ENCODE measurements at places on chromosomes 6 and 20.

DNA sequence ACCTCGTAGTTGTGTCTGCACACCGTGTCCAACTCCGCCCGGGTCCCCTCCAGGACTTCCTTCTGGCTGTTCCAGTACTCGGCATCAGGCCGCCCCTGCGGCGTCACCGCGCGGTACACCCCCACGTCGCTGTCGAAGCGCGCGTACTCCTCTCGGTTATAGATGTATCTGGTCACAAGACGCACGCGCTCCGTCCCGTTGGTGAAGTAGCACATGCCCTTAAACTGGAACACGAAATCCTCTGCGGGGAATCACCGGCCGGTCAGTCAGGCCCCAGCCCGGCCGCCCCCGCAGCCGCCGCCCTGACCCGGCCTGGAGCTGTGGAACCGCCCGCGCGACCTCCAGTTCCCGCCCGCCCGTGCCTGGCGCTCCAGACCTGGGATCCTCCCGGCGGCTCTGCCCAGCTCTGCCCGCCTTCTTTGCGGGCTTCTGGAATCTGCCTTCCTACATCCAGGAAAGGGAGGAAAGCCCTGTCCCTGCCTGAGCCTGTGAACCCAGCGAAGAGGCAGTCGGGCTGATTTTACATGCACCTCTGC, 1.6 kb downstream of the HLA-DQB1 start:
- no peak for DNase-seq

DNA sequence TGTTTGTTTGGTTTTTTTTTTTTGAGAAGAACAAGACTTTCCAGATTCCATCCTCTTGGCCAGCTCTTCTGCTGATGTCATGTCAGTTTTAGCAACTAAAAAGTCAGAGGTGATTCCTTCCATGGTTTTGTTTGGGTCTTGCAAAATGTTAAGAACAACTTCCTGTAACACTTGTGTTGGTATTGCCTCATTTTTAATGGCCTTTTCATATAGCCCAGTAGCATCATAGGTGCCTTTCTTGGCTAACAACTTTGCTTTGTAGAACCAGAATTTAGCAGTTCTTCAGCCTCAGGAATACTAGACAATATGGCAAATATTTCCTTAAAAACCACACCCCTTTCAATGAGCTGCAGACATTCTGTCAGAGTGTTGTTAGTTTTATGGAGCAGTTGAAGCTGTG, 99.5 kb upstream of the SIRPG start:
- DNase-seq: no peak

DNA sequence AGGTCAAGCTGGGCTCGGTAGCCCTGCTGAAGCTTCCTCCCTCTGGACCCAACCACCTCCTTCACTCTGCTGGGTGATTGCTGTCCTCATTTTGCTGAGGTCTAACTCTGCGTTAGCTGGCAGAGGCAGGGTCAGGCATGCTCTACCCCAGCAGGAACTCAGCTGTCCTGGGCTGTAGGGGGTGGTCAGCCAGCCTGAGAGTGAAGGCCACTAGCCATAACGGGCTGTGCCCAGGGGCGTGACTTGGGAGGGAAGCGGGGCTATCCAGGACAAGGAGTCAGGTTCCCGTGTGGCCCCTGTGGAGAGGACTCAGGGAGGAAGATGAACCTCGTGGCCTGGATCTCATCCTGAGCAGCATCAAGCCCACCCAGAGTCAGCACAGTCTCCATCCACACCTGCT, 761 bp downstream of the CST5 start:
- DNase-seq: no peak

GRCh38 chr6:160163425-160163824, 41.8 kb downstream of the SLC22A1 start:
- no peak for DNase-seq

- DNase-seq: no peak
Measured at GRCh38 chr6:137389150-137389704, 105.0 kb downstream of the OLIG3 start.
